ENCODE measurements at places on chromosomes 7 and 10.
A peak's percentile ranks its signal among the peaks of the same experiment; 100 is the strongest.

- no peak for DNase-seq
These were observed 80.5 kb downstream of the RTKN2 start for GRCh38 chr10:62188021-62188616.

GRCh38 chr10:33143160-33143728, 185.2 kb upstream of the ITGB1 start:
- DNase-seq: no peak

GRCh38 chr7:46759711-46760480, 822.0 kb downstream of the TNS3 start:
- DNase-seq: no peak

DNA sequence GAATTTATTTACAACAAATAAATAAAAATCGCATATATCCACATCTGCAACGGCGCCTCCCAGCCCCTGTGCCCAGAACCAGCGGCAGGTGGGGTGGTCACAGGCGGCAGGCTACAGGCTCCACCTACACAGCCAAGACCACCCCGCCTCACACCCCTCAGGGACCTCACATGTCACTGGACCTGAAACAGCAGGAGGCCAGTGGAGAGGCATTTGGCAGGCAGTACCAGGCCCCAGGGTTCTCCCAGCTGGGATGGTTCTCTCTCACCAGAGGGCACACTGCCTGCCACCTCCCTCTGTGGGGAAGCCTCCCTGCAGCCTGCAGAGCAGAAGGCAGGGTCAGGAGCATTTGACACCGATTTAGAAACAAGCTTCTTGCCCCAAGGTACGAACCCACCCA, 81.5 kb downstream of the MAD1L1 start:
- DNase-seq: no peak

- no peak for DNase-seq
These were observed 462.2 kb upstream of the LRRTM3 start for GRCh38 chr10:66463611-66464010.

DNA sequence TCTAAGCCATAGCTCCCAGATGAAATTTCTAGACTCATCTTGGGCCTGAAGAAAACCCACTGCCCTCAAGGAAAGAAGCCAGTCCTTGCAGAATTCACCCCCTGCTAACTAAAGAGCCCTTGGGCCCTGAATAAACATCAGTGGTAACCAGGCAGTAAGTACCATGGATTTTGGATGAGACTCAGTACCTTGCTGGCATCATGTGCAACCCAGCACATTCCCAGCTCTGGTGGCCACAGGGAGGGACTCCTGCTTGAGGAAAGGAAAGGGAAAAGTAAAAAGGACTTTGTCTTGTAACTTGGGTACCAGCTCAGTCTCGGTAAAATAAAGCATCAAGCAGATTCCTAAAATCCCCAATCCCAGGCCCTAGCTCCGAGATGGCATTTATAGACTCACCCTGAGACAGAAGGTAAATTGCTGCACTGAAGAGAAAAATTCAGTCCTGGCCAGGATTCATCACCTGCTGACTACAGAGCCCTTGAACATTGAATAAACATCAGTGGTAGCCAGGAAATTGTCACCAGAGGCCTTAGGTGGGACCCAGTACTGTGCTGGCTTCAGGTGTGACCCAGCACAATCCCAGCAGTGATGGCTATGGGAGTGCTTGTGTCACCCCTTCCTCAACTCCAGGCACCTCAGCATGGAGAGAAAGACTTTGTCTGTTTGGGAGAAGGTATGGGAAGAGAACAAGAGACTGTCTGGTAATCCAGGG, 31.2 kb upstream of the SFTPD start:
- DNase-seq: no peak

- no peak for DNase-seq
These were observed 71.8 kb downstream of the AFAP1L2 start for GRCh38 chr10:114332301-114333192.

DNA sequence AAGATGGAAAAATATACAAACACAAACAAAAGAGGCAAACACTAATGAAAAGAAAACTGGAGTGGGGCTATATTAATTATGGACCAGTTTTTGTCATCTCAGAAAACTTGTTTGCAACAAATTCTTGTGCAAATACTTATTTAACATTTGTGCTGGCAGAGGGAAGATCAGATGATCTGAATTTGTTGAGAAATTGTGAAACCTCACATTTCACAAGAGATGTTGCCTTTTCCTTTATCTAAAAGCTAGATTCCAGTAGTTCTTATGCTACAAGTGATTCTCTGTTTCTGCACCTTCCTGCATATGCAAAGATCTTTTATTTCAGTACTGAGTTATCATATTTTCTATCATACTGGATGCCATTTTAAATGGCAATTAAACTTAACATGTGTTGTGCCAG, 320.7 kb downstream of the SUGCT start:
- DNase-seq: no peak

GRCh38 chr10:73907841-73908517, 3.0 kb upstream of the PLAU start:
- no peak for DNase-seq

GRCh38 chr7:140143997-140144396, 32.8 kb downstream of the KDM7A start:
- no peak for DNase-seq

DNA sequence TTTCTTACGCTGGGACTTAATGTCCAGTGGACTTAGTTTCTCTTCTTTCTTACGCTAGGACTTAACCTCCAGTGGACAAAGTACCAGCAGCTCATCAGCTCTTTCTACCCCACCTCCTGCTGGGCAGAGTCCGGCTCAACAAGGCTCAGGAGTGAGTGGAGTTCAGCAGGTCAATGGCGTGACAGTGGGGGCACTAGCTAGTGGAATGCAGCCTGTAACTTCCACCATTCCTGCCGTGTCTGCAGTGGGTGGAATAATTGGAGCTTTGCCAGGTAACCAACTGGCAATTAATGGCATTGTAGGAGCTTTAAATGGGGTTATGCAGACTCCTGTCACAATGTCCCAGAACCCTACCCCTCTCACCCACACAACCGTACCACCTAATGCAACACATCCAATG, 199.7 kb downstream of the MLLT10 start:
- no peak for DNase-seq

- no peak for DNase-seq
These were observed 80.4 kb upstream of the CDK6 start for GRCh38 chr7:92916770-92917224.

- DNase-seq: no peak
These were observed 7.6 kb downstream of the SEMA4G start for GRCh38 chr10:100976906-100977305.

GRCh38 chr7:122300211-122300932, 4.2 kb downstream of the FEZF1 start:
- DNase-seq: no peak

DNA sequence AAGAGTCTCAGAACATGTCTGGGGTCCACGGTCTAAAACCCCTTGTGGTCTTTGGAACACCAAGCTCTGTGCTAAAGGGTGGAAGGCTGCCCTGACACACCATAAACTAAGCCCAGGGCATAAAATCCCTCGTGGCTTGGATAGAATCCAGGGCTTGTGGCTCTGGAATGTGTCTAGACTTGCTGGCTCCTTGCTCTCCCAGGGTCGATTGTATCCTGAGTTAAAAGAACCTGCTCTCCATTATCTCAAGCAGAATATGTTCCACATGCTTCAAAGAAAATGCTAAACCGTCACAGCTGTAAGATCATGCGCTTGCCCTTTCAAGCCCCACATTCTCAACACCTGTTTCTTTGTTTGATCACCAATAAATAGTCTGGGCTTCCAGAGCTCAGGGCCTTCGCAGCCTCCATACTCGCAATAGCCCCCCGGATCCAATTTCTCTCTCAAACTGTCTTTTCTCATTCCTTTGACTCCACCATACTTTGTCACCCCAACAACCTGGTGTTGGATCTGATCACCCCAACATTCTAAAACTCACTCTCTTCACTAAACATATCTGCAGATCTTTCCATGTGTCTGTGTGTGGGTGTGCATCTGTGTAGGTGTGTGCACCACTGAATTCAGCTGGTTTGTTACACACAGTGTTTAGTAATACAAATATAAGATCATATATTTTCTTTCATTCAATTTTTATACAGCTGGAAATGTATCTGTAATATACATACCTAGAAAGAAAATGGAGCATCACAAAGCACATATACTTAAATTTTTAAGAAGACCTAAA, 238.5 kb downstream of the ZMYND11 start:
- no peak for DNase-seq

GRCh38 chr7:116952635-116953371, 498 bp upstream of the ST7 start:
- DNase-seq: peak; percentile 79

DNA sequence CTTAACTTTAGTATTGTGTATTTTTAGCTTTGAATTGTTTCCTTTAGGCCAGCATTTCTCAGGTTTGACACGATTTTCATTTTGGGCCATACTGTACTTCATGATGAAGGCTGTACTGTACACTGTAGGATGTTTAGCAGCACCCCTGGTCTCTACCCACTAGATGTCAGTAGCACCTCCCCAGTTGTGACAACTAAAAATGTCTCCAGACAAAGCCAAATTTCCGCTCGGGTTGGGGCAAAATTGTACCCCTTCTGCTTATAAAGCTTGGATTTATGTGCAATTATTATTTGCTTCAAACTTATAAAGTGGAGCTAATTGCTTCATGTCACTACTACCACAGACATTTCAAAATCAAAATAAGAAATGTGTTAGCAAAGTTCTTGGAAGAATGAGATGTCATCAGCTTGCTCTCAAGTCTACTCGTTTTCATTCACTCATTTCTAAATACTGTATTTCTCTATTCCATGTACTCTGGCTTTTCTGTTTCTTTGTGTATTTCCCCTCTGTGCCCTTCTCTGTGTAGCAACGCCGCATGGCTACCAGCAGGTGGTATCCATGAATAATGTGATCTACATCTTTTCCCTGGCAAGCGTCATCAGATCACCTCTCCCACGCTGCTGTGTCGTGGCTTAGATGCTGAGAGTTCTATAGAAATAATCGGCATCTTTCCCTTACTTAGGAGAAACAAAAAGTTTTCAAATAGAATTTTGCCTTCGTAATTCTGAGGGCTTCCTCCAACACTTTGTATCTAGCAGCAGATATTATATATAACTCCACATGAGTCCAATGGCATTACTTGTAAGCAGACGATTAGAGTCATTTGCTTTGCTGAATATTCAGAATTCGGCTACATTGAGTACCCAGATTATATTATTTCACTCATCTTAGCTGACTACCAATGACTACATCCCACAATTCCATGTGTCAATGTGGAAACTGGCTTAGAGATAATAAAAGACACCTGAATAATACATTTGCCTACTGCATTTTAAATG, 47.8 kb upstream of the CALCR start:
- no peak for DNase-seq

DNA sequence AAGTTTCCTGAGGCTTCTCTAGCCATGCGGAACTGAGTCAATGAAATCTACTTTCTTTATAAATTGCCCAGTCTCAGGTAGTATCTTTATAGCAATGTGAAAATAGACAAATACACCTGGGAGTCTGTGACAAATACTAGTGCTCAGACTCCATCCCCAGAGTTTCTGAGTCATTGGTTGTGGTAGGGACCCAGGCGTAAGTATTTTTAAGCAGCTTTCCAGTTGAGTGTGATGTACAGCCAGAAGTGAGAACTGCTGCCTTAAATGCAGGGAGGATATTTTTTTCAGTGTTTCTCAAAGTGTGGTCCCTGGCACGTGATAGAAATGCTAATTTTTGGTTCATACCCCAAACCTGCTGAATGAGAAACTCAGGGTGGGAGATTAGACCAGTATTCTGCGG, 121.7 kb downstream of the SORCS3 start:
- DNase-seq: no peak

- DNase-seq: no peak
These were observed 137.9 kb downstream of the DNAJB6 start for GRCh38 chr7:157474685-157475084.

- peak; percentile 83 for DNase-seq
These were observed 598 bp downstream of the MMS19 start for GRCh38 chr10:97497572-97498075.

GRCh38 chr7:141928845-141929195, 12.6 kb downstream of the OR9A4 start:
- no peak for DNase-seq

DNA sequence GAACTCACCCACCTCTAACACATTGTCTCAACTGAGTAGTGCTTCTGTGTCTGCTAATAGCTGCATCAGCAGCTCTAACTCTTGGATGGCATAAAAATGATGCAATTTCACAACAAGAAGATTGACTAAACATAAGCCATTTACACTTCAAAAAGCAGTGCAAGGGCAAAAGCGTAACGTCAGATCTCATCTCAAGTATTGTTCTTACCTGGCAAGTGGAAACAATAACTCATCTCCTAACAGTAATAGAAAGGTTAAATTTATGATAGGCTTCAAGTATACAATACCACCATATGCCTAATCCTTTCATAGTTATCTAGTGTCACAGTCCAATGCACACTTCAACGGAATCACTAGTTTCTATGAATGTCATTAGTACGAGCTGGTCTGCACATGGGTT, 14.8 kb downstream of the TPK1 start:
- DNase-seq: no peak

DNA sequence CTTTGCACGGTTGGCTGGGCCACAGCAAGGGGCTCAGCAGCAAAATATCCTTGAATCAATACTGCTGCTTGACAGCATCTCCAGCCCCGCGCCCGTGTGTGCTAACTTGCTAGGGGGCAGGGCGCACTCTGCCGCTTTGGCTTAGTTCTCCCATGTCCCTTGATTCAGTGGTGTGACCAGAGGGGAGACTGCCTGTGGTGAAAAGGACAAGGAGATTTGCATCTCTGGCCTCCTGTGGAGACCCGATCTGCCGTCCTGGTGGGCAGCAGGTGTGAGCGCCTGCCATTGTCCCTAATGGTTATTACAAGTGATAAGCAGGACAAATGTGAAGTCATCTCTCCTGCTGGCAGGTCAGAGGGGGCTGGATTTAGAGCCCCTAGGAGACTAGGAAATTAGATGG, 500.2 kb upstream of the GALNT17 start:
- DNase-seq: no peak

DNA sequence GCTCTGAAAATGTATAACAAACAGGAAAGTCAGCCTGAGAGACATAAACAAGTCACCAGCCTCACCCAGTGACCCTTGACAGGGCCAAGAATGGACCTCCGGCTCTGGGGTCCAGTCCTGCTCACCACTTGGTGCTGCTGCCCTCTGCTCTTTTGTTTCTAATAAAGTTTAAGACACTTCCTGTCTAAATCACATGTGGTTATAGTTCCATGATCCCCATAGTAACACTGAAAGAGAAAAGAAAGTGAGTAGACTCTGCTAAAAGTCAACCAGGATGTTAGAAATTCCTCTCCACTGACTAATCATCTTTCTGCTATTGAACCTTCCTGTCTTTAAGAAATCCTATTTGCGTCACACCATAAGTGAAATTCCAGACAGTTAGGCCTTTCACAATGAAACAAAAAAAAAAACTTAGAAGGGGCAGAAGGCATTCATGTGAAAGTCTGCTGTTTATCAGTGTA, 179.2 kb upstream of the BET1 start:
- DNase-seq: no peak

- DNase-seq: no peak
These were observed 349.1 kb downstream of the RPS24 start for GRCh38 chr10:78382772-78383171.

GRCh38 chr7:116395141-116395791, 104.3 kb upstream of the CAV2 start:
- no peak for DNase-seq

GRCh38 chr10:29635711-29636144, 957 bp upstream of the SVIL start:
- DNase-seq: no peak

GRCh38 chr7:103541026-103541425, 95.0 kb upstream of the SLC26A5 start:
- DNase-seq: no peak
